ENCODE measurements at places on chromosomes 7 and 10.

- DNase-seq, result no peak
Measured at GRCh38 chr10:73946253-73947145, 35.6 kb downstream of the PLAU start.

- DNase-seq, result no peak
Measured at GRCh38 chr10:91046869-91047268, 126.0 kb upstream of the ANKRD1 start.

DNA sequence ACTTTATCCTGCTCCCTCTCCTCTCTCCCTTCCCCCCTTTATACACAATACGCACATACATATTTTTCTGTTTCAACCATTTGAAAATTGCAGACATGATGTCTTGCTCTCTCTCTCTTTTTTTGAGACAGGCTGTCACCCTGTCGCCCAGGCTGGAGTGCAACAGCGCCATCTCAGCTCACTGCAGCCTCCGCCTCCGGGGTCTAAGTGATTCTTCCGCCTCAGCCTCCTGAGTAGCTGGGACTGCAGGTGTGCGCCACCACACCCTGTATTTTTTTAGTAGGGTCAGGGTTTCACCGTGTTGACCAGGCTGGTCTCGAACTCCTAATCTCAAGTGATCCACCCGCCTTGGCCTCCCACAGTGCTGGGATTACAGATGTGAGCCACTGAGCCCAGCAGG lies 38.5 kb downstream of the KLHDC10 start:
- DNase-seq, result no peak

DNA sequence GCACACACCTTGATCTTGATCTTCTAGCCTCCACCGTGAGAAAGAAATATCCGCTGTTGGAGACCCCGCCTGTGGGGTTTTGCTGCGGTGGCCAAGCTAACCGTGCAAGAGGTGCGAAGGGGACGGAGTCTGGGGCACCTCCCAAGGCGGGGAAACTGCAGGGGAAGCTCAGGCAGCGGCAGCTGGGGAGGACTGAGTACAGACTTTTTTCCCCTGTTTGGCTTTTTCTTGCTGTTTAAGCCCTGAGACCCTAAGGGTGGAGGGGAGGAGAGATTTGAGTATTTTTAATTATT lies 108.0 kb downstream of the DNAJB6 start:
- DNase-seq, result no peak

DNA sequence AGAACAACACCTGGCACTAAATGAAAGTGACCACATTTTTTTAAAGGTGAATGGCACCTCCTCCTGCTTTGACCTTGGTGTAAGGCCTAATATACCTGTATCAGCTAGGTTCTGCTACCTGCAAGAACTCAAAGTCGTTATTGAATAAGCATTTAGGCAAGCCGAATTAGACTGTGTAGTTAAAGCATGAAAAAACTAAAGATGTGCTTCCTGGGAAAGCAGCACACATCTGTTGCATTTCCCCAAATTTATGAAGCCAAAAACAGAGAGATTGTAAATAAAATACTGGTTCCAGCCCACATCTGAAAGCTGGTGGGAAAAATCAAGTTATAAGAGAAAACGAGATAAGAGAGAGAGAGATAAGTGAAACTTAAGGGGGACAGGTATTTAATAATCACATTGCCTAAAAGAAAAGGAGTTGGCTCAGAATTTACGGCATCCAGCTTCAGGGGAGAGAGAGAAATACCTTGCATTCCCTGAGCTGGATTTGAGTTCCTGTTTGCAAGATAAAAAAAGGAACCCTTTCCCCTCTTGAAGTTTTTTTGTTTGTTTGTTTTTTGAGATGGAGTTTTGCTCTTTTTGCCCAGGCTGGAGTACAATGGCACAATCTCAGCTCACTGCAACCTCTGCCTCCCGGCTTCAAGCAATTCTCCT lies 1.8 kb upstream of the XPNPEP1 start:
- no peak for DNase-seq

- DNase-seq, result no peak
Measured at GRCh38 chr7:105837765-105838626, 38.4 kb downstream of the ATXN7L1 start.

Data from Kasumi-1 (cell line).